Stimulated activated CD4-positive, alpha-beta T cell treated with anti-CD3 and anti-CD28 coated beads, TNF-alpha, amount 100 ng/mL, for 48 hours (primary cell): ENCODE measurements at places on chromosomes 5 and 9.

GRCh38 chr9:137564817-137565411 is 13.2 kb downstream of the MRPL41 start:
- DNase-seq: no peak

- DNase-seq: no peak
These were observed 301.3 kb upstream of the ADCY2 start for GRCh38 chr5:7094626-7095025.

DNA sequence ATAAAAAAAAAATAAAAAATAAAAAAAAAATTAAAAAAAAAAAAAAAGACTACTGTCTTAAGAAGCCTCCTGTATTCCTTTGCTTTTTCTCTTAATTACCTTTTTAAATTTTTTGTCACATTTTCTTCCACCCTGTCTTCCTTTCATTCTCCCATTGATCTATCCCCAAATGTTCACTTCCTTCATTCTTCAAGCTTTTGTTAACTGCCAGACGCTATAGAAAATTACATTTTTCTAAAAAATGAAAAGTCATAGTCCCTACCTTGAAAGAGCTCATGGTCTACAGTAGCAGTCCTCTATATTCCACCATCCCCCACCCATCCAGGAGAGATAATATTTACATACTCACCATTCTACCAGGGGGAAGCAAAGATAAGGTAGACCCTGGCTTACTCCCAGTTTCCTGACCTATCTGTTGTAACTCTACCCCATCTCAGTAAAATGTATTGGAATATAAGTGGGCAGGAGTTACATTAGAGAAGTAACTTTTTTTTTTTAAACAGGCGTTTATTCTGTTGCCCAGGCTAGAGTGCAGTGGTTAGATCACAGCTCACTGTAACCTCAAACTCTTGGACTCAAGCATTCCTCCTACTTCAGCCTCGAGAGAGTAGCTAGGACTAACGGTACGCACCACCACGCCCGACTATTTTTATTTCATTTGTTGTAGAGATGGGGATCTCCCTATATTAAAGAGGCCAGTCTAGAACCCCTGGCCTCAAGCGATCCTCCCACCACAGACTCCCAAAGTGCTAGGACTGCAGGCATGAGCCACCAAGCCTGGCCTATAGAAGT is 3.8 kb upstream of the PRKAA1 start:
- DNase-seq: no peak

- DNase-seq: no peak
These were observed 511.5 kb downstream of the ZNF608 start for GRCh38 chr5:124234770-124235562.

GRCh38 chr5:61617039-61617438 is 285.0 kb downstream of the ZSWIM6 start:
- no peak for DNase-seq

GRCh38 chr5:43192558-43193180 is 644 bp downstream of the NIM1K start:
- no peak for DNase-seq

- no peak for DNase-seq
These were observed 175.6 kb downstream of the TMEM161B start for GRCh38 chr5:88092958-88093605.

DNA sequence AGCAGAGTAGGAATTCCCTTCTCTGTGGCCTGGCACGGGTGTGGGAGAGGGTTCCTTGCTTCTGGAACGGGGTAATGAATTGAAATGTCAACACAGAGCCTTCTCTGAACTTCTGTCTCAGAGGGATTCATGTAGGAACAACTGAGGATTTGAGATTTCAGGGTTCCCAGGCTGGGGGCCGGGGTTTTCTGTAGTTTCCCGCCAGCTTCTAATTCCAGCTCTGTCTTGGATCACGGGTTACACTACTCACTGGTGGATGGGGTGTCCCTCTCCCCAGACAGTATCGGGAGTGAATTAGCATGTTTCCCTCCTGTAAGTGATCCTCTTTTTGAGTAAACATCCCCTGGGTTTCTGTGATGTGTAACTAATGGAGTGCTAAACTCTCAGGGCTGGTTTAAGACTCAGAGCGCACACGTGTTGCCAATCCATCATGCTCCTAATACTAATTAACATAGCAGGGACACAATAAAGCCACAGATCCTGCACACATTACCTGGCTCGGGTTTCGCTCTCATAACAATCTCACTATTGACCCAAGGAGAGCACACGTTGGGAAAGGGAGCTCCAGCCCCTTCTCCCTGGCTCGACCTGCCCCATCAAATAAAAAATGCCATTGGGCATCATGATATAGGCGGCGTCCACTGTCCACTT is 18.1 kb upstream of the DMRT2 start:
- no peak for DNase-seq

- no peak for DNase-seq
These were observed 22.3 kb downstream of the PDE8B start for GRCh38 chr5:77232574-77233358.

- no peak for DNase-seq
These were observed 6.7 kb downstream of the KIF2A start for GRCh38 chr5:62312674-62313073.

DNA sequence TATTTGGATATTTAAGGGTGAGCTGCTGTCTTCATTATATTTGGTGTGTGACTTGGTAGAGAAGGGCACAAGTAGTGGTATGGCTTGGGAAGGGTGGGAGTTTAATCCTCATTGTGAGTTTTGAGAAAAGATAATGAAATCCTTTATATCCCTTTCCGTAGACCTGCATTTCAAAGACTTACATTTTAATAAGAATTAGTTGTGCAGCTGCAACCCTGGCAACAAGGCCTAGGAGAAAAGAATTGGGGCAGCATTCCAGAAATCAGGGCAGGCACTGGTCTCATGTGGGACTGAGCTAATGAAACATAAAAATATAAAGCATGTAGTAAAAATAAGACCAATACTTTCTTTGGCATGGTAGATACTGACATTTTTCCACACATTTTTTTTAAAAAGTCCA is 60.5 kb downstream of the CDC42SE2 start:
- no peak for DNase-seq

DNA sequence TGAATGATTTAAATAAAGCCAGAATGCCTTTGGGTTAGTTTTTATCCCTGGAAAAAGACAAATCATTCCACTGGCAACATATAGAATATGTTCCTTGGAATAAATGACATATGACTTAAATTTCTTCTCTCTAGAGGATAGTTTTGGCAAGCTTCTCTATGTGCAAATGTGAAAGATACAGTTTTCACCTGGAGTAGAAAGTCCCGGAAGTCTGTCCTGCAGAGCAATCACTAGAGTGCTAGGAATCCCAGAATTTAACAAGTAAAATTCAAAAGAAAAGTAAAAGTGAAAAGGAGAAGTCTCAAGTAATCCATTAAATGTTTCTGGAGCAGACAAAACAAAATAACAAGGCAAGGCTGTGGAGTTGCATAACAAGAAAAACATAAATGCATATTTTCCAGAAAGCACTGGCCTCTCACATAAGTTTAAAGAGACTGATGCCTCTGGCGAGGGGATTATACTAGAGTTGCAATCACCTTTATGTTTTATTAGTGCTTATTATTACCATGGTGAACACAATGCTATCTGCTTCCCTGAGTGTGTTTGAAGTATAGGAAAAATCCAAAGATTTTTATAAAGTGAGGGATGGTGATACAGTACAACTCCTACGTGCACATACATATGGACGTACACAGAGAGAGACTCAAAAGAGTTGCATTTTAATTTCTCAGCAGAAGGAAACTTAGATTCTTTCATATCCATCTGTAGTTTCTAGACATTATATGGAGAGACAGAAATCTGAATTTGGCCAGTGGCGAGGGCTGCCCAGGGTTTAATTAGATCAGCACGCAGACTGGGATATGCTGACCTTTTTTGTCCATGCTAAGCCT is 188.3 kb upstream of the ANKRD55 start:
- DNase-seq: no peak

DNA sequence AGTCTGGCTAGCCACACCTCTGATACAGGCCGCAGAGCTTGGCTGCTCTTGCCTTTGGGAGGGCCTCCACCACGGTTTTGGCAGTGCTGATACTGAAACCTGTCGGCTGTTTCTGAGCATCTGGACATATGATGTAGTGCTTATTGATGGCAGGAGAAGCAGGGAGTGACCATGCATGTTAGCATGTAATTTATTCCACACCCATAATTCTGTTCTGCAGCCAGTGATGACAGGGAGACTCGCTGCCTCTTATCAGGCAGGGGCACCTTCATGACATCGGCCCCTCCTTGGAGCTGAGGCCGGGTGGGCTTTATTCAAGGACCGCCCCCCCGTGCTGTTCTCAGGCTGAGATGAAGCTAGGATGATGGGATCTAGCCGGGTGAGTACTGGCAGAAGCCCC is 49.0 kb downstream of the OLFM1 start:
- DNase-seq: no peak

DNA sequence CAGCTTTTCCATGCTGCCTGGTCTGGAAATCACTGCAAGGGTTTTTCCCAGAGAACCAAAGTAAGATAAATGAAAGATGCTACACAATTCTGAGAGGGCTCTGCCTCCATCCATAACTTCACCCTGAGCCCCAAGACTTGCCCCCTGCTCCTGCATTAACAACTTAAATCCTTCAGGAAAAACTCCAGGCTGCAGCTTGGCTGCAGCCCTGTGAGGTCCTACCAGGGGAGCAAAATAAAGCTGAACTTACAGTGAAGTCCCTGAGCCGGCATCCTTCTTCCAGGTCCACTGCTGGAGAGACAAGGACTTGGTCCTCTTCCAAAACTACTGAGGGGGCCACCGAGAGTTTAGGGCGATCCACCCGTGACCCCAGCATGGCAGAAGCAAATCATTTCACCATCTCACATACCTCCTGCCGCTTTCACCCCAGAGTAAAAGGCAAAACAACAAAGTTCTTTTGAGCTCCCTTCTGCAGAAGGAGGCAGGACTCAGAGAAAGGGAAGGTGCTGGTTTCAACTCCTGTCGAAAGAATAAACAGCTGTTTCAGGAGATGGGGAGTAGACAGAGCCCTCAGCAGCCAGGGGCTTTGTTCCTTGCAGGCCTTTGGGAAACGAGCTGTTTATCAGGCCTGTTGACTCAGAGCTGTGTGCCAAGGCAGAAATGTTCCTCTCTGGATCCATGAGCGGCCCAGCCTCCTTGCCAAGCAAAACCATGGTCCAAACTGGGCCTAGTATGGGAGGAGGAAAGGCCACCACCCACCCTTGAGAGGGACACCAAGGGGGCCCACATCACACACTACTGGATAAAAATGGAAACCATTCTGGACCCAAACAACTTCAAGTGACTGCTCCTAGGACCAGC is 20.6 kb downstream of the GGTA1 start:
- no peak for DNase-seq

DNA sequence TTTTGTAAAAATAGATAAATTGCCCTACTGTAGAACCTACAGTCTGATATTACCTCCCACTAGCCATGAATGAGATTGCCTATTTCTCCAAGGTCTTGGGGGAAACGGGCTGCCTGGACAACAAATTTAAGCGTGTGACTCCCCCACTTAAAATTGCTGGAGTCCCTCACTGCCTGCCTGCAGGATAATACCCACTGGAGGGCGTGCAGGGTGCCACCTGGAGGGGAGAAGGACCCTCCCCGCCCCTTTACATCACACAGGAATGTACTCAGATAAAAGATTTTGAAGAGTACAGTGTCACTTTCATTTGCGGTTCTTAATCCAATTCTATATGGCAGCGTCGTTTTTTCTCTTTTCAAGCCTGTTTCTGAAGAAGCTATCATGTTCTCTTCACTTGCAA is 6.2 kb upstream of the TRIM7 start:
- DNase-seq: no peak

DNA sequence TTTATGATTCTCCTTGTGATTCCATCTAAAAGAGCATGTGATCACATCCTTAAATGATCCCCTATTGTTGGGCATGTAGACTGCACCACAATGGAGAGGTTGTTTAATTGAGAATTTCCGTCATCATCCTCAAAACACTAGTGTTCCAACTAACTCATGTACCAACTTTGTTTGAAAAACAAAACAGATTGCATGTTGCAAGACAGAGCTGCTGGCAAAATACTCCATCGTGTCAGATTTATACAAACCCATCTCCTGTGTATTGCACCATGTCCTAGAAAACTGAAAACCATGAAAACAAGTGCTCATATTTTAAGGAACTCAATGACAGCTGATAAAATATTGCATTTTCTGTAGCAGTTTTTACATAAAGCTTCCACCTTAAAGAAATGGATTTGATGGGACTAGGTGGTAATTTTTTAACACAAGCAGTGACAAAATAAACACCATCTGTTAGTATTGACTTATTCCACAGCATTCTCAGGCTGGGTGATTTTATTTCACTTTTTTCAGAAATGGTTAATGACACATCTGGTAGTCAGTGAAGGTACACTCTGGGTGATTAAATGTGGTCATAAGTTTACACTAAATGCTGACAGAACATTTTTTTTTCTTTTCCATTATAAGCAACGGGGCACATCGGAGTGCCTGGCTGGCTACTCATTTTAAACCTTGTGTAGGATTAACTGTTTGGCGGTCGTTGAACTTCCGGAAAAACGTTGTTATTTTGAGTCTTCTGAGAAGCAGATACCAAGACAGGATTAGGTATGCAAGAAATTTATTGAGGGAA is 602.9 kb upstream of the WWC1 start:
- DNase-seq: no peak

DNA sequence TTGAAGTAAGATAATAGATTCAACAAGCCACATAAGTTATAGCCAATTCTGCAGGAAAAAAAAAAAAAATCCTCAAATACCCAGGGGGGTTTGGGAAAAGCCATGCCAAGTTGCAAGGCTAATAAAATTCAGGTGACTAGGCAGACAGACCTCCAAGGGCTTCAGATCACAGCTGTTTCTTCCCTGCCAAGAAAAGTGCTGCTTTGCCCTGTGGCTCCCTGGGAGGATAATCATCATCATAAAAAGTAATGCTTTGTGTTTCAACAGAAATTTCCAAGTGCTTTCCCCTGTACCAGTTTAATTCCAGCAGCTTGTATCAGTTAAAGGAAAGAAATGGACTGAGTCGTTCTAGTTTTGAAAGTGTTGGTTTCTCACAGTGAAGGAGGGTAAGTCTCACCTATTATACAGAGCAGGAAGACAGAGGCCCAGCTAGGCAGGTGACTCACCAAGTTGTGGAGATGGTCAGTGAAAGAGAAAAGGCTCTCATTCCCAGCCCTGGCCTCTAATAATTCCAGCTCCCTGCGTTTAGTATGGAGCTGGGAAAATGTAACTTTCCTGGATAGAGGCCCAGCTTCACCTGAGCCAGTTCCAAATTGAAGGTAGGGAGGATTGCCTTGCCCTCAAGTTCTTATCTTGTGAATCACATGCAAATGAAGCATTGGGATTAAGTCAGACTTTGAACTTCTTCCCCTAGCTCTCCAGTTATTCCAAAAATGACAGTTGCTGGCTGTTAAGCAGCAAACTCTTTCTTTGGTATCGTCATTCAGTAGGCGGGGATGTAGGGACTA is 263.4 kb downstream of the GRIA1 start:
- no peak for DNase-seq

- no peak for DNase-seq
These were observed 74.8 kb upstream of the ZNF622 start for GRCh38 chr5:16540421-16540820.

DNA sequence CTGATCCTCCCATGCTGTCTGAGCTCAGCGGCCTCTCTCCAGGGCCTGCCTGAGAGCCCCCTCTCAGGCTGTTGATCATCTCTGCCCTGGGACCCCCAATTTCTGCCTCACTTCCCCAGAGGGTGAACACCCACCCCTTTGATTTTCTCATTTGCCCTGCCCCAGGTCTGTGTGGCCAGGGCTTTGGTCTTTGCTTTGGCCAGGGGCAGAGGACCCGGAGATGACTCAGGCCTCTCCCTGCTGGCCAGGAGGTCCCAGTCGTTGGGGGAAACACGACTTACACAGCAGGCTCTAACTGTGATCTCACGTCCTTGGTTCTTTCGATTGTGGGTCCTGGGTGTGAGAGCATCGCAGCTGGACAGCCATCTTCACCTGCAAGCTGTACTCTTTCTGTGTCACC is 1.1 kb upstream of the ADAMTS2 start:
- DNase-seq: no peak

- no peak for DNase-seq
These were observed 107.3 kb upstream of the GABRG2 start for GRCh38 chr5:161960314-161960713.
